Activated T-cell treated with anti-CD3 and anti-CD28 coated beads for 24 hours (primary cell): ENCODE measurements at places on chromosomes 3 and 15.

GRCh38 chr15:57738734-57739237 is 32.3 kb downstream of the POLR2M start:
- no peak for DNase-seq

DNA sequence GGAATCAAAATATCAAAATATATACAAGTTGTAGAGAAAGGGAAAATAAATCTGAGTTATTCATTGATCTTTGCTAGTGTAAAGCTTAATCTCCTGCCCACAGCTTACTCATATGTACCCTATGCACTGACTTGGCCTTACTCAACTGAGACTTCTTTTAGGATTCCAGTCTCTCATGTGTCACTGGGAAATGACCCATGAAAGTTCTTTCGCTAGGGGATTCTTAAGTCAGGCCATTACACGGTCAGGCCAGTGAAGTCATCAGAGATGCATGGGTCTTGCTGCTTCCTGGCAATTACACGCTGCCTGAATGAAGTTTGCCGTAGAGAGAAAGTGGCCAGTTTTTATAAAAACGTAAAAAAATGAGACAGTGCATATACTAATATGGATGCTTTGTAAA is 20.7 kb upstream of the LPP start:
- DNase-seq, result no peak

DNA sequence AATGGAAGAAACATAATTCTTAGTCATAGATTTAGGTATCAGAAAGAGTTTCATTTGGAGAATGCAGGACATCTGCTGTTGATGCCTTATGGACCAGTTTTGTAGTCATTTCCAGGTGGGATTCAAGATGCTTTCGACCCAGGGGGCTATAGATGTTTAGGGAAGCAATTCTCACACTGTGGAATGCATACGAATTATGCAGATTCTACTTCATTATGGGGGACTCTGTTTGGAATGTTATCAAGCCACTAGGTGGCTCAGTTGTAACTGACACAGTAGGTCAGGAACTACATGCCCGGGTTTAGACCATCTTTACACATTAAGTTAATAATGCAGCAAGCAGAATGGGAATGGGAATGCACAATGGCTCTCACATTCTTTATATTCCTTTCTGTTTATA is 1359.8 kb downstream of the ZPLD1 start:
- DNase-seq, result no peak

DNA sequence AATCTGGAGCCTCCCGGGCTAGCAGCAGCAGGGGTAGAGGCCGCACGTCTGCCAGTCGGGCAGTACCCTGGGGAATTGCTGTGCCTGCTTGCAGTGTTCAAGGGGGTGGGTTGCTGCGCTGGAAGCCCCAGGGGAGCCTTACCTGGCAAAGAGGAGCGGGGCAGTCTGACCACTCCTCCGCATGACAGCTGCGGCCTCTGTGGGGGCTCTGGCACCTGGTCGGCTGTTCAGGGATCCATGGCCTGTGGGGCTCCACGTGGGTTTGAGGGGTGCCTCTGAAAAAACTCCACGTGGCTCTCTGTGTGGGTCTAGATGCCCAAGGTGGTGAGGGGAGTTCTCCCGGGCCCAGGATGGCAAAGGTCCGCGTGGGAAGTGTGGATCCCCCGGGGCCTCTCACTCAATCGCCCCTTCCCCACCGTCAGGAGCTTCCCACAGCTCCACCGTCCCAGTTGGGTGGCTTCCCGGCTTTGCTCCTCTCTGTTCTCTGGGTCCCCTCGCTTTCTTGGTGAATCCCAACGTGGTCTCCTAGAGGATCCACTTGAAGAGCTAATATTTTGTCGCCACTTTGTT is 184.5 kb downstream of the EFHB start:
- DNase-seq, result no peak

DNA sequence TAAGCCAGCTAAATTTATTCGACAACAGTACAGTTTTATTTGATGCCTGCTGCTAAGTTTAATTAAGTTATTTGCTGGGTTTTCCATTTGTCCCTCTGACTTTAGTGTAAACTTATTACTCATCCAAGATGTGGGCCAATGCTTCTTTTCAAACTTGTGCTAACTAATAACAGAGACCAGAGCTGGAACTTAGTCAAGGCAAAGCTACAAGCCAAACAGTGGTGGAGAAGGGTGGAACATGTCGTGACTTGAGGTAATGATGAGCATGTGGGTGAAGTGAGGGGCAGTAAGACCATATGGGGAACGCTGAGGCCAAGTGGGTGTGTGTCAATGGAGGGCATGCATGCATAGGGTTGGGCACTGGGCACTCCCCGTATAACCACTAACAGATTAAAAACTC is 63.9 kb downstream of the NMD3 start:
- no peak for DNase-seq

- no peak for DNase-seq
These were observed 201.9 kb upstream of the MCTP2 start for GRCh38 chr15:94029495-94029894.

DNA sequence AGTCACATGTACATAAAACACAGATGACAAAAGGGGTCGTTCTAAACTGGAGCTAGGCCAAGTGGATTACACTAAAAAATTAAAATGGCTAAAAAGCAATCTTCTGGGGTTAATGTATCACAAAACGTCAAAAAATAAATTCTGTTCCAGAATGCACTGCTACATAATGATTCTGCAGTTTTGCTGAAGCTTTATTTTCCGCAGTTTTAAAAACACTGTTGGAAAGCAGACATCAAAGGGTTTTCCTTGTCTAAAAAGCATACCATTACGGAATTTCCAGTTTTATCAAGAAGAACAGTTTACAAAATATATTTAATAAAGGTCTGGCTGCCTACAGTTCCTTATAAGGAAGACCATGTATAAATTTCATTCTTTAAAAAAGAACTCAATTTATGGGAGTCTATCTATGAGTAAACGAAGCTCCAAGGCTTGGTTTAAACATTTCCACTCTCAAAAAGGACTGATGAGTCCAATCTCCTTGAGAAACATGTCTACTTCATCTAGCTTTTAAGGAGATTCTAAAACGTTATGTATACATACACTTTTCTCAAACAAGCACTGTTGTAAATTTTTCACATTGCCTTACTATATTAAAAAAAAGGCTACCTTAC is 1.3 kb downstream of the DMXL2 start:
- DNase-seq, result no peak

DNA sequence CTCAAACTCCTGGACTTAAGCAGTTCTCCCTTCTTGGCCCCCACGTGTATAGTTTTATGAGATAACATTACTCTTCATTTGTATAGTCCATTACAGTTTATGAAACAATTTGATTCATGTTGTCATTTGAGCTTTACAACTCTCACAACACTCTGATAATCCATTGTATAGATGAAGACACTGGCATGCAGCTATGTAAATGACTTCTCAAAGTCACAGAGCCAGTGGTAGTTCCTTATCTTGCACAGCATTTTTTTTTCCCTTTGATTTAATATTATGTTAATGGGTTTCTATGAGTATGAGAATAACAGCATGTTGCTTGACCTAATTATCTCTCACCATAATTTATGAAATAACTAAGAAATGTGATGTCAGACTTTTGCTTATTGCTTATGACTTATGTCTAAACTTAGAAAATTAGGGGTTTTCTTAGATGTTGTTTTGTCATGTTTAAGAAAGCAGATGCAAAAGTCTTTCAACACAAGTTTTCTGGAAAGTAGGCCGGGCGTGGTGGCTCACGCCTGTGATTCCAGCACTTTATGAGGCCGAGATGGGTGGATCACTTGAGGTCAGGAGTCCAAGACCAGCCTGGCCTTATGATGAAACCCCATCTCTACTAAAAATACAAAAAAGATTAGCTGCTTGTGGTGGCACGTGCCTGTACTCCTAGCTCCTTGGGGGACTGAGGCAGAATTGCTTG is 13.3 kb downstream of the VPS8 start:
- no peak for DNase-seq

- peak; percentile 48 for DNase-seq
These were observed 66.1 kb downstream of the SLC30A4 start for GRCh38 chr15:45456212-45457106.

DNA sequence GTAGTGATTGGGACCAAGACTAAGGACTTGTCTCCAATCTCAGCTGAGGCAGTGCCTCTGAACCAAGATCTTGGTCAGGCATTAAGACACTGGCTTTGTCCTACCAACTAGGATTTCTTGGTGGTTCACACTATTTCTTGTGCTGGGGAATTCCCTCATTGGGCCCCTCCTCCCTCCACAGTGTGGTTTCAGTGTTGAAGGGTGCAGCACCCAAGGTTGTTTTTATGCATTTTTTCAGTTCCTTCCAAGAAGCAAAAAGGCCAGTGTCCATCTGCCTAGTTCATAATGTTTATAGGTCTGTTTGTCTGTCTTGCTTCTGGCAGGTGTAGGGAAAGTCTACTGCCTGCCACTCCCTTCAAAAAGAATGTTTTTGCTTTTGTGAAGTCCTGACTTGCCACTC is 10.6 kb upstream of the ITPKA start:
- no peak for DNase-seq

DNA sequence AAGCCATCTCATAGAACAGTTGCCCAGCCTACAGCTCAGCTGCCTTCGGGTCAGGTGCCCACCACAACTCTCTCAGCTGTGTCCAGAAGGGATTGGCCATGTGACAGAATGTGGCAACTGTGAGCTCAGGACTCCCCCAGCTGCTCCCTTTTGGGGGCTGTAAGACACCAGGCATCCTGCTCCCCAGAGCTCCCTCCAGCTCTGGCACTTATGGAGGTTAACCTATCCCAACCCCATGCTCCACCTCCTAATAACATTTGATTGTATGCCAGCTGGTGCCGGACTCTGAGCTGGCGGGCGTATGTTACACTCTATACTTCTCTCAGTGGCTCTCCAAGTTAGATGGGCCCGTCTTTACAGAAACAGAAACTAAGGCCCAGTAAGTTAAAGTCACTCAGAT is 222.8 kb downstream of the FAM43A start:
- DNase-seq, result no peak

DNA sequence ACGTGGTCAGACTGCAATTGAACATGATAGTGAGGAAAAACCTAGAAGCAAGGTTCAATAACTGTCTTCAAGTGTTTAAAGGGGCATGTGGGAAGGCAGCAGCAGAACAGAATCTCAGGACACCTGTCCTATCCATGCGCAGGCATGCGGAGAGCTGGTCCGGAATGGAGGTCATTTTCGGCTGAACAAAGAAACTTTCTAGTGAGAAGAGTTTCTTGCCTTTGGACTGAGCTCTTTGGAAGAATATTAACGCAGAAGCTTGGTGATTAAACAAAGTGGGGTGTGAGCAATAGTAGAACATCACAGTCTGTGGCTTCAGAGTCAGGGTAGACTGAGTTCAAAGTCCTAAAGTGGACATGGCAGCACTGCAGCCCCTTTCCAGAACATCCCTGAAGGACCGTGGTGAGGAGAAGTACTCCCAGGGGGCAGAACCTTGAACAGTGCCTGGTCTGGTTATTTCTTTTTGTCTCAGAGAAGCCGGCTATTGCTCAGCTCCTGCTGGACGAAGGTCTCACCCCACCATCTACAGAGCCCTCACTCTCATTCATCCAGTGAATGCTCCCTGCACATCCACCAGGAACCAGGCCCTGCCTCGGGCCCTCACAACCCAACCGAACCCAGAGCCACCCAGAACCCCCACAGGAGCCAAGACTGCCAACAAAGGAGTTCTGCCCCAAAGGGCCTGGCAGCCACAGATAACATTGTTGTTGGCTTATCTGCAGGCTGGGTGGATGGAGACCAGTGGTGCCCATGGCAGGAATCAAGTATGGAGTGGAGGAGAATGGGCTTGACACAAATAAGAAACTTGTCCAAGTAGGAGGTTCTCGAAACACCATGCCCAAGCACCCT is 2.8 kb upstream of the SSUH2 start:
- DNase-seq, result no peak

DNA sequence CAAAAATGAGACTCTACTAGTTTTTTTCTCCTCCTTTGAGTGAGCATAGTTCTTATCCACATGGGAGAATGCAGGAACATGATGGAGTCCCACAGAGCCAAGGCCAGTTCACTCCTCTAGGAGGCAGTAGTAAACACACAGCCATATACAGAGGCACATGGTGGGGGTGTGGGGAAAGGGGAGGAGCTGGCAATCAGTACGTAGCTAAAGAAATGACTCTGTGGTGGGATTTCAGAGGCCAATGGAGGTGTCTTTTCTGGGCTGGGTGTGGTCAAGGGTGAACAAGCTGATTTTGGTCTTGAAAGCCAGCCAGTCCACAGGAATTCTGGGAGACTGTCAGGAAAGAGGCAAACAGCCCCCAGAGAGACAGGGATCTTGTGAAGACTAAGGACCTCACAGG is 6.6 kb upstream of the RAB11A start:
- peak; percentile 65 for DNase-seq

DNA sequence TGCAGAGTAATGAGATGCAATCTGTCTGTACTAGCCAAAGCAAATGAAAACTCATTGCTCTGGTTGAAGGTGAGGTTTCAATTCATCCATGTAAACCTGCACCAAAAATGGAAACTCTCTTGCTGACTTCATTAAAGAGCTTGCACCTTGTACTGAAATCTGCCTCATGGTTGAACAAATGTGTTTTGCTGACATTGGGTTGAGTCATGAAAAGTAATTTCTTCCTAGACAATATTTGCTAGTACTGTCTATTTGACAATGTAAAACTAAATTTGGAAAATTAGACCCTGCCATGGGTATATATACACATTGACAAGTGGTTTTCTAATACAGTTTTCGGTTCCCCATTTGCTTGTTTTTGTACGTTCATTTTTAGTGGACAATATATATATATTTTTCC is 33.3 kb downstream of the RYR3 start:
- DNase-seq, result no peak

DNA sequence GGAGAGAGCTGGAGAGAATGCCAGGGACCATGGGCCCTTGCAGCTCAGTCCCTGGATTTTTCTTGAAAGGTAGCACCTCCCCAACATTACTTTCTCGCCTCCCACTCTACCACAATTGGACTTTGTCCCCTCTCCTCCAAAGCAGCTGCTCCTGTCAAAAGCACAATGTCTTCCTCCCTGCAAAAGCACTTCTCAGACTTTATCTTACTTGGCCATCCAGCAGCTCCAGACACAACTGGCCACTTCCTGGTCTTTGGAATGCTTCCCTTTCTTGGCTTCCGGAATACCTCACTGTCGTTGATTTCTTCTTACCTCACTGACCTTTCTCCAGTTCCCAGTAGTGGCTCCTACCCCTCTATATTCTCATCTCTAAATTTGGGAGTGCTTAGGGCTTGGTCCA is 134.6 kb upstream of the PROK2 start:
- no peak for DNase-seq

DNA sequence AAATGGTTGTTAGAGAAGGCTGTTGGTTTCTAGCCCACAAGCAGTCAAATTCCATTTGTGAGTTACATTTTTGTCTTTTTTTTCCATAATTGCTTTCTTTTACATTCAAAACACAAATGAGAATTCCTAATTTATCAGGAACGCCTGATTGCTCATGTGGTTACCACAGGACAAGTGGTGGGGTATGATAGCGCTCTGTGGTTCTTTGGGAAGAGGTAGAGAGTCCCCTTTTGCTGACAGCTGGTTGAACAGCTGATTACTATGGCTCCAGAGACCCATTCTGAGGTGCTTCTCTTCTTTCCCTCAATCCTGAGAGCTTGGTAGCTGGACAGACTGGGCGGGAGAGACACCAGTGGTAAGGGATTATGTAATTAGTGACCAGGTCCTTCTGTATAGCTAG is 24.4 kb downstream of the CNOT10 start:
- DNase-seq, result no peak
